Activated CD4-positive, alpha-beta T cell treated with anti-CD3 and anti-CD28 coated beads for 36 hours (primary cell): ENCODE measurements at places on chromosomes 1 and 21. TPM values are rescaled to one million over a fixed set of nuclear protein-coding genes. Genes with fewer than 3 reads are reported as not detected.

DNA sequence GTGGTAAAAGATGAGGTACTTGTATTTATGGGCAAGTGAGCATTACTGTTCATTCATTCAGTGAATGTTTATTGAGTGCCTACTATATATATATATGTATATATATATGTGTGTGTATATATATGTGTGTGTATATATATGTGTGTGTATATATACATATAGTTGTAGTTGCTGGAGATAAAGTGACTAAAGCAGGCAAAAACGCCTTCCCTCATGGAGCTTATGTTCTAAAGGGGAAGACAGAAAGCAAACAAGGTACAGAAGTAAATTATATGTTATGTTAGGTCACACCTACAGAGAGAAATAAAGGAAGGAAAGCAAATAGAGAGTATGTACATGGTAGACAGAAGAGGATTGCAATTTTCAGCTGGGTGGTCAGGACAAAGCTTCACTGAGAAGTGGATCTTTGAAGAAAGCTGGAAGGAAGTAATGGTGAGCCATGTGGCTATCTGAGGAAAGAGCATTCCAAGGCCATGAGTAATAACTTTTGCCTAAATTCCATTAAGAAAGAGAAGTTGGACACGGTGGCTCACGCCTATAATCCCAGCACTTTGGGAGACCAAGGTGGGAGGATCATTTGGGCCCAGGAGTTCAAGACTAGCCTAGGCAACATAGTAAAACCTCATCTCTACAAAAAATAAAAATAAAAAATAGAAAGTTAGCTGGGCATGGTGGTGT, 33.5 kb upstream of the KLF17 start:
- no peak for DNase-seq

- DNase-seq = no peak
Observed at GRCh38 chr1:226366290-226366689, 41.6 kb downstream of the PARP1 start.

GRCh38 chr1:29499104-29499650, 262.9 kb downstream of the PTPRU start:
- no peak for DNase-seq

DNA sequence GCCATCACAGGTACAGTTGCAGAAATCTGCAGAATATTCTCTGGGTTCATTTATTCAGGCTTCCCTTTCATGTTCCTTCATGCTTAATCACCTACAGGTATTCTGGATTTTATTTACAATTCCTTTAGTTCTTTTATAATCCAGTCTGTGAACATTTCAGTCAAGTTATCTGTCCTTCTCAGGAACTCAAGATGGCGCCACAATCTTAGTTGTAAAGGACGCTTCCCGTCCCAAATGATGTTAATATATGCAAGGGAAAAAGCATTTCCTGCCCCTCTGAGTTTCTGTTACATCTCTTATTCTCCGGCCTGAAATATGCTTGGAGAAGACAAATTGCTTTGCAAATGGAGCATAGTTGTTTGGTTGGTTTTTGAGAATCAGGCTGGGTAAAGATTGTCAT, 19.3 kb downstream of the F3 start:
- DNase-seq = no peak

DNA sequence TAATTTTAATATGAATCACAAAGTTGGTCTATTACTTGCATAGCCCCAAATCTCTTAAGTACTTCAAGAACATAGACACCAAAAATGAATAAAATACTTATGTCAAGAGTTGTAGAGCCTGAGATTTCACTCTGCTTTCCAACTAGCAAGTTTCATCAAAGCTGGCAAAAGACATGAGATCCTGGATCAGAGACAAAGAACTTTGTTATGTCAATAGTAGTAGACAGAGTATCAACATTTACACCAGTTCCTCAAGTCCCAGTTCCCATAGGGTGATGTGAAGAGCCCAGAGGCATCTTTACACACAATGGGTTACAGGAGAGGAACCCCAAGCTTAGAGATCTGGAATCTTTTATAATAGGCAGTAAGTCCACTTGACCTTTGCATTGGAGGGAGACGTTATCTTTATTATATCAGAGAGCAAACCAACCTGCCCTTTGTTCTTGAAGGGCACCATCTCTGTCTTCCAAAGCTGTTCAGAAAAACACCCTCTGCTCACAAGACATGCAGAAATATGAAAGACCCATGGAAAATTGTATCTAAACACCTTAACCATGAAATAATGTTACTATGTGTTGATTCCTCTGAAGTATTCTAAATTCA, 174.4 kb upstream of the GALNT2 start:
- DNase-seq = no peak

The LMX1A gene
- not detected for total RNA-seq

The ATP6V1G3 gene
- not detected for total RNA-seq
